ENCODE measurements at places on chromosomes 12 and 14. TPM values are rescaled to one million over a fixed set of nuclear protein-coding genes. Genes with fewer than 3 reads are reported as not detected.

DNA sequence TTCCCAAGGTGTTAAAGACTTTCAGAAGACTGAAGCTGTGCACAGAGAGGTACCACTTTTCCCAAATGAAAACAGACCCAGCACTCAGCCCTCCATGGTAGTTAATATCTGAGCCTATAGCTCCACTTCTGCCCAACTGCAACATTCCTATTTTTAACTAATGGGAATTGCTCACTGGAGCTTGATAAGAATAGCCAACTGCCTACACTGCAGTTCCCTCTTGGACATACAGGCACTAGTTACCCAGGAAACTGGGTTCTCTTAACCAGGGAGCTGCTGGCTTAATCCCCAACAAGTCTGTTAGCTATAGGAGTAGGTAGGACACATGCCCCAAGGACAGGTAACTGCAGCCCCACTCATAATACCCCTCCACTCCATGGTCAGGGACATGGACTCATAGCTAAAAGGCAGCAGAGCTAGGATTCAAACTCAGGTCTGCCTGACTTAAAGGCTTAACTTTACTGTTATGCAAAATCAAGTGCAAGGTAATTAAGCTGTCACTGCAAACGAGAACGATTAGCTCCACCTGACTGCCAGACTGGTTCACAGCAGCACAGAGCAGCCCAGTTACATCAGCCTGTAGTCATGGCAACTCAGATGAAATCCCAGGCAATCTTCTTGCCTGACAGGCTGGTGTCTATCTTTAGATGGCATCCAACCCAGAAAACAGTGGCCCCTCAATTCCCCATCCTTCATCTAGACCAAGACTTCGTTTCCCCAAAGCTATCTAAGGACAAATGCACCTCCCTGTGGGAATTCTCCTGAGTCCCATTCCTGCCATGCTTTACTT is 77.1 kb upstream of the ACTN1 start:
- no peak for DNase-seq

- no peak for DNase-seq
Observed at GRCh38 chr12:99130808-99131553, 485.9 kb downstream of the APAF1 start.

GRCh38 chr12:110501399-110501751 is 536 bp downstream of the VPS29 start:
- DNase-seq = no peak

DNA sequence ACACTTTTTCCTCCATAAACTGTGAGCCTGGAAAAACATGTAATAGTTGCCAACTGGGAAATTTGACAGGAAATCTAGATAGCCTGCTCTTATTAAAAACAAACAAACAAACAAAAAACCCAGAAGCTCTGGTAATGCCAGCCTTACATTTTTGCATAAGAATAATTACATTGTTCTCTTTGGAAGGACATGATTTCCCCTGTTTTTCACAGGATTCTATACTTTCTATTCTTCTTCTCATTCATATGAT is 137.9 kb downstream of the AEBP2 start:
- no peak for DNase-seq

DNA sequence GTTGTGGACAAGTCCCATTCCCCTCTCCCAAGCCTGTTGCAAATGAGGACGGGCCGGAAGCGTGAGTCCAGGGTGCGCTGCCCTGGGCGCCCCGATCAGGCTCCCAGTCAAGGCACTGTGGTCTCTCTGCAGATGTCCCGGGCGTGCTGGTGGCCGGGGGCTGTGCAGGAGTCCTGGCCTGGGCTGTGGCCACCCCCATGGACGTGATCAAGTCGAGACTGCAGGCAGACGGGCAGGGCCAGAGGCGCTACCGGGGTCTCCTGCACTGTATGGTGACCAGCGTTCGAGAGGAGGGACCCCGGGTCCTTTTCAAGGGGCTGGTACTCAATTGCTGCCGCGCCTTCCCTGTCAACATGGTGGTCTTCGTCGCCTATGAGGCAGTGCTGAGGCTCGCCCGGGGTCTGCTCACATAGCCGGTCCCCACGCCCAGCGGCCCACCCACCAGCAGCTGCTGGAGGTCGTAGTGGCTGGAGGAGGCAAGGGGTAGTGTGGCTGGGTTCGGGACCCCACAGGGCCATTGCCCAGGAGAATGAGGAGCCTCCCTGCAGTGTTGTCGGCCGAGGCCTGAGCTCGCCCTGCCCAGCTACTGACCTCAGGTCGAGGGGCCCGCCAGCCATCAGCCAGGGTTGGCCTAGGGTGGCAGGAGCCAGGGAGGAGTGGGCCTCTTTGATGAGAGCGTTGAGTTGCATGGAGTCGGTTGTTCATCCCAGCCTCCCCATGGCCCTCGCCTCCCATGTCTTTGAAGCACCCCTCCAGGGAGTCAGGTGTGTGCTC is 6.3 kb downstream of the SLC25A47 start:
- DNase-seq = no peak

DNA sequence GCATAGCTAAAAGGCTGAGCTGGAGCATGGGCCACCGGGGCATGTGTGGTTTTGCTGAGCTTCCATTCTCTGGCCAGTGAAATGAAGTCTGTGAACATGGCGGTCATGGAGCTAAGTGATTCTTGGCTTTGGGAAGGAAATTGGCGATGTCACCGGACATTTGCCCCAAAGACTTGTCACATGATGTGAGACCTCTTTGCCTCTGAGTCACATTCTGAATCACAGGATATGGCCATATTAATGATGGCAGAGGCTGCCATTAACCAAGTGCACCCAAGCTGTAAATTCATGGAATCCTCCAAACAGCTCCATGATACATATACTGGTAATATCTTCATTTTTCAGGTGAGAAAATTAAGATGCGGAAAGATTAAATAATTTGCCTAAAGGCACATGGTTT is 27.4 kb upstream of the BATF start:
- no peak for DNase-seq

DNA sequence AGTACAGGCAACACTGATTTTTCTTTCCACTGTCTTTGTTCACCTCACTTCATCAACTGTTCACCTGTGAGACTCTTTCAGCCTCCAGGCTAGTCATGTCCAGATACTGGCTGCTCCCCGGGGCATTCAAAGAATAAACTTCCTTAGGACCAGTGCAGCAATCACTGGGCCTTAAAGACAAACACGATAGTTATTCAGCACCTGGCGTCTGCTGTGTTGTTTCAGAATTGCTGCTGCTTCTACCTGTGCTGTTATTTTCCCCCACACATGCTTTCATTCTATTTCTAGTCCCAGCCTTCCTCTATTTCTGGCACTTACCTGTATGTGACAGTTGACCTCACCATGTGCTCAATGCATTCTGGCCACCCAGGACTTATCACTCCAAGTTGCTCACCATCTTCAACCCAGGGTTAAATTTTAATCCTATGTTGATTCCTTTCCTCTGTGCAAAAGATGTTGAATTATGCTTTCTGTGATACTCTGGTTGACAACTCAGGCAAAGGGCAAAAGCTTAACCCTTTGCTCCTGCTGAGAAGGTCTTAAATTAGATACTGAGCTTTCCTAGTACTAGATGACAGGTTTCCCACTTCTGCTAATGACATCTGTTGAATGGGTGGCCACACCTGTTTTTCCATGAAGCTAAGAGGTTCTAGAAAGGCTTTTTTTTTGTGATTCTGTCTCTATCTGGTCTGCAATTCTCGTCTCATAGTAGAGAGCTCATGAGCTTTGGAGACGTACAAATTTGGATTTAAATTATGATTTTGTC is 41.4 kb downstream of the PTPRQ start:
- DNase-seq = no peak

GRCh38 chr12:93363841-93364297 is 13.9 kb upstream of the NUDT4 start:
- DNase-seq = no peak

GRCh38 chr12:98745578-98746391 is 100.7 kb downstream of the APAF1 start:
- no peak for DNase-seq

- no peak for DNase-seq
Observed at GRCh38 chr12:55142669-55143565, 16.7 kb downstream of the OR9K2 start.

- no peak for DNase-seq
Observed at GRCh38 chr14:106287506-106287905, 761.1 kb downstream of the TMEM121 start.

GRCh38 chr14:33480887-33481184 is 470.0 kb downstream of the EGLN3 start:
- DNase-seq = no peak

DNA sequence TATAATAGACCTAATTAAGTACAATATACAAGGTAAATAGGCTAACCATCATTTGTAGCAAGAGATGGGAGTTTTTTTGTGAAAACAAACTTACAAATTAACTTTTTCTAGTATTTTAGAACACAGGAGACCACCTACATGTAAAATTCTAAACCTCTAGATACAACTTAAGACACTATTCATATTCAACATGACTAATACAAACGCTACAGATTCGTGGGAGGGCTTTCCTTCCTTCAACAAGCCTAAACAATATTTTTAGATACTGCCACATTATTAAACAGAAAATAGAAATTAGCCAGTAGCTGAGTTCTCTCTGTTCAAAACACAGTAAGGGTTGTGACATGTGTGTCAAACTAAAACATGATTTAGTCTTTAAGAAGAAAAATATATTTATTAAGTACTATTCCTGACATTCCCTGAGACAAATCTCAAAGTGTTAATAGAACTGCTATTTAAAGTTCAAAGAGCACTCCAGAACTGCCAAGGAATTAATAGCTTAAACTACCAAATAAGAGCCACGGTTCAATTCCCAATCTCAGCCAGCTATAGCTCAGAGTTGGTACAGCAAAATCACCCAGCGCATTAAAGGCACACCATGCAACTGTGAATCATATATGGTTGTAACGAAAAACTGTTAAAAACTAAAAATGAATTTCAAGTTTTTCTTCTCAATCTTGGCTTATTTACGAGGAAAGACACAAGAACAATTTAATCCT is 10.7 kb downstream of the MED13L start:
- no peak for DNase-seq

GRCh38 chr12:39467432-39467870 is 24.5 kb upstream of the KIF21A start:
- no peak for DNase-seq

DNA sequence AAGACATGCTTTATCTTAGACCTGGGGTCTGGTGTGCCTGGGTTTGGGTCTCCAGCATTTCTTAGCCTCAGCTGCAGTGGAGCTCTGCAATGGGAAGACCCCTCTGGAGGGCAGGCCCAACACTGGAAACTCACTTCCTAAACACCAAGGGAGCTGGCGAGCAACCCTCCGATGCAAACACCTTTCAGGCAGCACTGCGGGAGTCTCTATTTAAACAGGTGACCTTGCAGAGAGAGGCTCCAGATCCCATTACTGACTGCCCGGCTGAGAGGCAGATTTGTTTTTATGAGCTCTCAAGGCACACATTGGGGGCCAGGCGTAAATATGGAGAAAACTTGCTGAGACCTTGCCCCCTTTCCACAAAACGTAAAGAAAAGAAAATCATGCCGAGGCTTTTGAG is 195.5 kb downstream of the PAX9 start:
- DNase-seq = no peak

GRCh38 chr14:81247271-81247766 is 26.6 kb upstream of the GTF2A1 start:
- DNase-seq = no peak

- no peak for DNase-seq
Observed at GRCh38 chr12:110821917-110822316, 24.9 kb upstream of the CCDC63 start.

DNA sequence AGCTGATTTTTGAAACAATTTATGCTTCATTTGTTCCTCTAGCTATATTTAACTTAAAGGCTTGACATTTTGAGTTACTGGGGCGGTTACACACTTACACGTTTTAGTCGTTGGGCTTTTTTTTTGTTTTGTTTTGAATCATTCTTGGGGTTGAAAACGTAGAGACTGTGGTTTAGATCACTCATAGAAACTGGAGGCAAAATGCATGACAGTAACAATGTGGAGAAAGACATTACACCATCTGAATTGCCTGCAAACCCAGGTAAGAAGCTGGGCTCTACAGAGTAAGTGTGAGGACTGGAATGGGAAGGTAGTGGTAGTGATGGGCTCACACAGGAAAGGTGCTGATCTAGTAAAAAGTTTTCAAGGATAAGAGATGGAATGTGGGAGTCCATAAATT is at the start of gene CLEC2D:
Gene CLEC2D, plus strand, starts transcription at position 180 of the 400 bp plus-strand sequence. Its CDS starts 22 bp downstream, at position 202.
- DNase-seq = no peak

GRCh38 chr12:5247144-5247543 is 184.8 kb upstream of the NTF3 start:
- DNase-seq = no peak

DNA sequence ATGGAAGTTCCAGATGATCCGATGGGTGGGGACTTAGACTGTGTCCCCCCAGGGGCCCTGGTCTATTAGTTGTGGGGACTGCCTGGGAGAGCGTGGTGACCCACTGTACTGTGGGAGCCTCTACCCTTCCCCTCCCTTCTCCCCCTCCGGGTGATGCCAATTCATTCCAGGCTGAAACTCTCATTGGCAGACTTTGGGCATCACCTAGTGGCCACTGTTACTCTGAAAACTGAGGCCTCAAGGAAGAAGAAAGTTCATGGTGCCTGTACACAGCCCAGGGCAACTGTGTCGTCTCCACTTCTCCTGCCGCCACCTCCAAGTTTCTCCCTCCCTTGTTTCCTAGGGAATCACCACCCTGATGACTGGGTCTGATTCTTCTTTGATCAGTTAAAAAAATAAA is 173.6 kb upstream of the ALG10B start:
- DNase-seq = no peak

GRCh38 chr12:62098132-62098531 is 162.1 kb upstream of the USP15 start:
- DNase-seq = no peak

- no peak for DNase-seq
Observed at GRCh38 chr12:92938018-92938417, 8.9 kb upstream of the EEA1 start.

DNA sequence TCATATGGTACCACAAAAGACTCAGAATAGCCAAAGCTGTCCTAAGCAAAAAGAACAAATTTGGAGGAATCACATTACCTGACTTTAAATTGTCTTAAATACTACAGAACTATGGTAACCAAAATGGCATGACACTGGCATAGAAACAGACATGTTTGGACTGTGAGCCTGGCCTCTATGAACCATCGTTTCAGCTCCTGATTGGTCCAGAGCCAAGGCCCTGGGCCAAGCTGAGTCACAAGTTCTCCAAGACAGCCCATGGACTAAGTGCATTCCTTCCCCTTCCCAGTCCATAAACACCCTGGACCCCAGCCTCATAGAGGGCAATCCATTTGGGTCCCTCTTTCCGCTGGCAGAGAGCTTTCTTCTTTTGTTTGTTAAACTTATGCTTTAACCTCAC is 12.1 kb upstream of the PRR4 start:
- no peak for DNase-seq

Gene RNFT2
- 0.62 TPM for total RNA-seq

Gene TBK1
- 11.6 TPM for total RNA-seq

Gene ASPG
- total RNA-seq = 44.1 TPM

Gene REP15
- total RNA-seq = 6.3 TPM

Gene HOXC10
- not detected for total RNA-seq

Gene SYT10
- total RNA-seq = not detected

Gene ZNF891
- total RNA-seq = 1.0 TPM

Gene HHIPL1
- 1.6 TPM for total RNA-seq

Gene KIF5A
- total RNA-seq = 0.08 TPM

Gene CHGA
- total RNA-seq = not detected

Gene AKAP5
- total RNA-seq = 0.16 TPM

Gene P2RX2
- not detected for total RNA-seq

Data from Right ventricle myocardium superior (tissue), 1 donor.